ENCODE measurements at places on chromosomes 6 and 20.
A peak's percentile ranks its signal among the peaks of the same experiment; 100 is the strongest.

GRCh38 chr6:143061597-143062385, 1.1 kb downstream of the AIG1 start:
- no peak for DNase-seq

- DNase-seq: no peak
Observed at GRCh38 chr6:79544299-79544927, 7.2 kb upstream of the LCA5 start.

DNA sequence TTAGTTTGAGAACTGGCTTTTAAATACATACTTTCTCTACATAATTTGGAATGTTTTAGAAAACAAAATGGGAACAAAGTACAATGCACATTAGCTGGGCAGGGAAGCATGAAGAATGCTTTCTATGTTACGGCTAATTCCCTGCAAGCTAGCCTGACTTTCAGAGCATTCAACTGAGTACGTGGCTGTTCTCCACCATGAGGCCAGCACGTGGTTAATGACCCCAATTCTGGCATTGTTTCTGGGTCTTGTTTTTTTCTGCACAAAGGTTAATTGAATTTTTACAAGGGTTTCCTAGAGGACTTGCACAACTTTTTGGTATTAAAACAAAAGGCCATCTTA, 208.6 kb upstream of the AGPAT4 start:
- DNase-seq: no peak

DNA sequence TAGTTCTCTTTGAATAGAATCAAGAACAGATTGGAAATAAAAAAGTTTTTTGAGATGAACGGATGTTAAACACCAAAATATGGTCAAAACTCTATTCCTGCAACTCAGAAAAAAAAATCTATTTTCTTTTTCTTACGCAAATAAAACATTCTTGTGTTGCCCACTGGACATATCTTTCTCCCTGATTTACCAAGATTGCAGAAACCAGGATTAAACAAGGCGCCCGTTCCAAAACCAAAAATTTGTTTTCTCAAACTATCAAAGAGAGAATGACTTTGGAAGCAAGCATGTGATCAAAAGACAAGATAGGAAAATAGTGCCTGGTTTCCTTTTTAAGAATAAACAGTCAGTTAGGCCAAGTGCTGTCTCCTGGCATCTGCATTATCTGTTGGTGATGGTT, 273.1 kb downstream of the CLIC5 start:
- no peak for DNase-seq

- no peak for DNase-seq
Observed at GRCh38 chr6:141728330-141728729, 404.4 kb upstream of the GJE1 start.

DNA sequence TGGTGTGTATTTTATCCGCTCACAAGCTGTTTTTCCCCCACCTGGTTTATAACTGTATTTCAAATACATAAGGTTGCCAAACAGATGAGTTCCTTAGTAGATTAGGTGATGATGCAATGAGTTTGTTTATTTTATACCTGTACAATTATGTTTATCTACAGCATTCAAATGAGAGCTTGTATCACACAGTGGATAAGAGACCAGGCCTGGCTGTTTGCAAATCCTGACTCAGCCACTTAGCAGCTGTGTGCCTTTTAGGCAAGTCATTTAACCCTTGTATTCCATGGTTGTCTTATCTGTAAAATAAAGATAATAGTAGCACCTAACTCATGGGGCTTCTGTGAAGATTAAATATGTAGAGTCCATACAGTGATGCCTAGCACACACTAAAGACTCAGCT, 143.7 kb downstream of the MOXD1 start:
- no peak for DNase-seq

DNA sequence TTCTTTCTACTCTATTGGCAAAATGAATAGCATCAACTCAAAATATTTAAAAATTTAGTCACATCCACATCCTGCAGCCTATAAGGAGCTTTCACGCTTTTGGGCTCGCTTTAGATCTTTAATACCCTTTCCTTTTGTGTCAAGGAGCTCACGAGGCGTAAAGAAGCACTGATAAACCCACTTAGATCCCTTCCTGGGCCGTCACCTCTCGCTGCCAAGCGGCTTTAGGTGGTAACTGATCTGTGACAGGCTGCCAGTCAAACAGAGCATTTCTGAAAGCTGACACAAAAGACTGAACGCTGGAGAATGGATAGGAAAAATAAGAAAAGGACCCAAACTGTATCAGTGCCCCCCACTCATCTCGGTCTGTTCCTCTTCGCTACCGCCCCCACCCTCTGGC, 385.7 kb upstream of the MMS22L start:
- peak; percentile 78 for DNase-seq

DNA sequence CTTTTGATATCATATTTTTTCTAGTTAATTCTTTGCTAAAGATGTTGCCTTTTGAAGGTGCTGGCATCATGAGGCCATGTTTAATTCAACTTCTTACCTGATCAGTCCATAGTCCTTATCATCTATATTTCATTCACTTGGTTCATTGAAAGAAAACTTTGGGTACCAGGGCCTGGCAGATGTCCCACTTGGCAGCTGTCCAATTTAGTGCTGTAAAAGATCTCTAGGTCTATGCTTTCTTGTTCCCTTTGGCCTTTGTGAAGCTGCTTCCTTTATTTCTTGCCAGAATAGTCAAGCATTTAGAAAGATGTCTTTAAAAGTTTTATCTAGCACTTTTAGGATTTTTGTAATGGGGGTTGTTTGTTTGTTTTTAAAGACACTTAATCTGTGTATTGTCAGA, 61.7 kb upstream of the EYA4 start:
- no peak for DNase-seq

- DNase-seq: no peak
Observed at GRCh38 chr20:33693741-33694638, 7.8 kb upstream of the E2F1 start.

DNA sequence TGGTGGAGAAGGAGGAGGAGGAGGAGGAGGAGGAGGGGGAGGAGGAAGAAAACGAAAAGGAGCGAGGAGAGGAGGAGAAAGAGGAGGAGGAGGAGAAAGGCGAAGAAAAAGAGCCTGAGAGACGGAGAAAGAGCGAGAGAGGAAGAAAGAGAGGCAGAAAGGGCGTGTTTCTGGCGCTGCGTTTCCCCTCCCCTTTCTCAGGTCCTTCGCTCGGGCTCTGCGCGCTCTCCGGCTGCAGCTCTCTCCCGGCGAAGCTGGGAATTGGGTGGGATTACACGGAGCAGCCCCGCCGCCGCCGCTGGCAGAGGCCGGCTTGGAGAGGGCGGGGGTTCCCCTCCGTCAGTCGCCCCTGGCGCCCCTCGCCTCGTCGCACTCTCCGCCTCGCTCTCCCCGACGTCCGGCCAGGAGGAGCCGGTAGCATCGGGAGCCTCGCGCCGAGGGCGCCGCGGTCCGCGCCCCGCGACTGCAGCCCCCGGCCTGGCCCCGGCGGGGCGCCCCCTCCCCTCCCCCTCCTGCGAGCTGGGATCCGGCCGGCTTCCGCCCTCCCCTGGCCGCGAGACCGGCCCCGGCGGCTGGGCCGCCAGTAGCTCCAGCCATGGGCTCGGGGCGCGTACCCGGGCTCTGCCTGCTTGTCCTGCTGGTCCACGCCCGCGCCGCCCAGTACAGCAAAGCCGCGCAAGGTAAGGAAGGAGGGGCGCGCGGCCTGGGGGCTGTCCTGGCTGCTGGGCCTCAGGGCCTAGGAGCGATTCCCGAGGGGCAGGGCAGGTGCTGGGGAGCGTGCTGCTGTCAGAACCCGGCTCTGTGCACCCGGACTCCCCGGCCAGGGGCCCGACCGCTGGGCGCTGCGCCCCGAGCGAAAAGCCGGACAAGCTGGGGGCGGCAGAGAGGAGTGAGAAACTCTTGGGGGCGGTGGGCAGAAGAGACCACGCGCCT, at the start of gene SCUBE3:
Gene SCUBE3, plus strand, starts transcription at position 133 of the 933 bp plus-strand sequence. Its CDS starts 463 bp downstream, at position 596.
- peak; percentile 81 for DNase-seq

- DNase-seq: peak; percentile 30
Observed at GRCh38 chr20:45111799-45112471, 3.0 kb downstream of the WFDC5 start.

GRCh38 chr6:81253821-81254220, 498.7 kb downstream of the TENT5A start:
- no peak for DNase-seq

GRCh38 chr6:100347901-100348550, 116.7 kb downstream of the SIM1 start:
- DNase-seq: no peak

DNA sequence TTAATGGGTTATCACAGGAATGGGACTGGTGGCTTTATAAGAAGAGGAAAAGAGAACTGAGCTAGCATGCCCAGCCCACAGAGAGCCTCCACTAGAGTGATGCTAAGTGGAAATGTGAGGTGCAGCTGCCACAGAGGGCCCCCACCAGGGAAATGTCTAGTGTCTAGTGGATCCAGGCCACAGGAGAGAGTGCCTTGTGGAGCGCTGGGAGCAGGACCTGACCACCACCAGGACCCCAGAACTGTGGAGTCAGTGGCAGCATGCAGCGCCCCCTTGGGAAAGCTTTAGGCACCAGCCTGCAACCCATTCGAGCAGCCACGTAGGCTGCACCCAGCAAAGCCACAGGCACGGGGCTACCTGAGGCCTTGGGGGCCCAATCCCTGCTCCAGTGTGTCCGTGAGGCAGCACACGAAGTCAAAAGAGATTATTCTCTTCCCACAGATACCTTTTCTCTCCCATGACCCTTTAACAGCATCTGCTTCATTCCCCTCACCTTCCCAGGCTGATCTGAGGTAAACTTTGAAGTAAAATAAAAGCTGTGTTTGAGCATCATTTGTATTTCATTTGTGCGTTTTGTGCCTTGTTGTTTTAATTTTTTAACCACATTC, 4.4 kb downstream of the HLA-E start:
- DNase-seq: no peak

DNA sequence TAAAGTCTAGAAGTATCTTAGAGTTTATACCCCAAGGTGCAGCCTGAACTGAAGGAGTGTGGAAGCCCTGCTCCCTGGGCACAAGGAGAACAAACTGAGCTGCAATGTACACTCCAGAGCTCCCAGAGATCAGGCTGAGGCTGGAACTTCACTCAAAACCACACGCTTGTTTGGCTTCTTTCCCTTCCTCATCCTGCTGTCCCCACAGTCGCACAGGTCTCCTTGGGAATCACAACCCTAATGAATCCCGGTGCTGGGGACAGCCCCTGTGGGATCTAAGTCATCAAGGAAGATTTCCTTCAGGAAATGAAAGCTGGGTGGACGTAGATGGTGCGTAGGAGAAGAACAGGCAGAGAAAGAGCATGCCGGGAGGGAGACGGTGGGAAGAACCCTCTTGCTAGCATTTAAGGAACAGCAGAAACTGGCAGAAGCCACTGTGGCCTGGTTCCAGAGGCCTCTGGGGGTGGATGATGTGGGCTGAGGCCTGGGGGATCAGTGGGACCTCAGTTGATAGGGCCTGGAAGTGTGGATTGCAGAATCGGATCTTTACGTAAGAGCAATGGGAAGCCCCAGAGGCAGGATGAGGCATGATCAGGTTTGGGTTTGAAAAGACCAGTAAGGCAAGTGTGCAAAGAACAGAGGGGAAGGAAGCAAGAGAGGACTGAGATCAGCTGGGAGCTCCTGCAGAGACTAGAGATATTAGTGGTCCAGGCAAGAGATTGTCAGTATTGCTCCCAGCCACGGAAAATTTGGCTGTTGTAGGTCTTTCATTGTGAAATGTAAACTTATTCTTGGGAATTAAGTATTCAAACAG, 21.4 kb downstream of the CYP24A1 start:
- DNase-seq: no peak

- DNase-seq: no peak
Observed at GRCh38 chr6:52946306-52946705, 36.8 kb upstream of the GSTA3 start.

DNA sequence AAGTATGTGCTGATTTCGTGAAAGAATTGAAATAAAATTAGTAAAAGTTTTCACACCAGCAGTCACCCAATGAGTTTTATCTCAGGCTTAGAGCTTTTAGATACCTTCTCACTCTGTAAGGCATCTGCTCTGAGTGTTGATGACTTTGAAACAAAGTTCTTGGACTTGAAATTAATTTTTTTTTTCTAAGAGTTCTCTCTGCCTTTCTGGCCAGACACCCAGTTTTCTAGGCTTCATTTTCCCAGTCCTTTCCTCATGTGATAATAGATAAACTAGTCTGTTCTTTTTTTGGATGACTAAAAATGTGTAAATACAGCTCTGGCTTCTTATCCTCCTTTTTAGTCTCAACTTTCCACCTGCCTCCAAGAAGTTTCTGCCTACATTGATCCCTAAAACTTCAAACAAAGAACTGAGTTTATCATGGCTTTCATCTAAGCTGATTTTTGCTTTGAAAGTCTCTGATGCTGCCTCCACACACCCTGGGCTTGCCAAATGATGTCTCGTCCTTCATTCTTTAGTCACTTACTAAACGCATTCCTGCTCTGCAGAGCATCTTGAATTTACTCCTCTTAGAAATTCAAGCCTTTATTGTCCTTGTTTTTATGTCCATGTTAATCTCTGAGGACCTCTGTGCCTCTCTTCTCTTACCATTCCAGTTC, 32.7 kb downstream of the SLX4IP start:
- DNase-seq: no peak

DNA sequence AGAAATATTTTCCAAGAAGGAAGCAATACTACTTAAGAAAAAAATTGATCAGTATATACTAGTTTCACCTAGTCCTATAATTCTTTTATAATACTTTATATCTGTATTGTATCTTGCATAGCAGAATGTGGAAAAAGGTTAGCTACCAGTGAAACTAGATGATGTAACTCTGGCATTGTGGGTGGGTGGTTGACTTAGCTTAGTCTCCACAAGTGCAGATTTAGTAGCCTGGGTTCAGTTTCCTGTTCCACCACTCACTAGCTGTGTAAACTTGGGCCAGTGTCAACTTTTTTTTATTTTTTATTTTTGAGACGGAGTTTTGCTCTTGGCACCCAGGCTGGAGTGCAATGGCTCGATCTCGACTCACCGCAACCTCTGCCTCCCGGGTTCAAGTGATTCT, 2.0 kb downstream of the MUC21 start:
- DNase-seq: no peak

- DNase-seq: no peak
Observed at GRCh38 chr20:53878262-53879047, 191.9 kb downstream of the BCAS1 start.

GRCh38 chr6:90922325-90922724, 335.5 kb upstream of the MAP3K7 start:
- DNase-seq: no peak

DNA sequence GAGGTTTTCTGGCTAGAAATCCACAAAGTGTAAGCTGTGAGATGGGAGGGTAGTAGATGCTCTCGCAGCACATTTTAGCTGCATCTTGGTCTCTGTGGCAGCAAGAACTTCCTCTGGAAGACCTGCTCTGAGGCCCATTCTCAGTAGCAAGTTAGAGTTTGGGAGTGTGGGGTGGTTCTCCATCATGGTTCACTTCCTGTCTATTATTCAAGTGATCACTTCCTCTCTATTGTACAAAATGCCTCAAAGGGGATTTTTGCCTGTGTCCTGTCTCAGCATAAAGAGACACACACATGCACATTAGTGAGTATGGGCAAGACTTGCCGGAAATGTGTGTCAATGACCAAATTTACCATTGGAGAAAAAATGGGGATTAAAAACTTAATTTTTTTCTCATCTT, 42.5 kb downstream of the LYRM2 start:
- no peak for DNase-seq
